ENCODE measurements at places on chromosomes 2 and 18. TPM values are rescaled to one million over a fixed set of nuclear protein-coding genes. Genes with fewer than 3 reads are reported as not detected.
A peak's percentile ranks its signal among the peaks of the same experiment; 100 is the strongest.

GRCh38 chr2:172096626-172097547 lies 5.8 kb downstream of the DLX2 start:
- peak; percentile 95 for DNase-seq
- H3K4me3 ChIP-seq: peak overlapping the region; percentile 77
- peaks cover 32% of the 10 kb centered on the region for H3K4me1 ChIP-seq
- H3K27me3 ChIP-seq: no peaks in the 10 kb centered on the region

DNA sequence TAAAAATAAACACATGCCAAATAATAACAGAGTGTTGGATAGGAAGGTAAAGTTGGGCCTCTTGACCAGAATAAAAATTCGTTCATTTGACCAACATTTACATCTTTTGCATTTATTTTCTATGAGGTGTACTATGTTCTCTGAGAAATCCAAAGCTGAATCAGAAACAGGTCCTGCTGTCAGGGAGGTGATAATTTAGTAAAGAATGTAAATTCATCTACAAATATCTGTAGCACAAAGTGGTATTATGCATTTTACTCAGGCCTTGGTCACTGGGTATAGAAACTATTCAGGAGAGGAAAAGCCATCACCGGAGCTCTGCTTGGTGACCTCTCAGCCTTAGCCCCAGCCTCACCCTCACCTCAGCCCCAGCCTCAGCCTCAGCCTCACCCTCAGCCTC lies 208.9 kb downstream of the SPP2 start:
- DNase-seq: no peak
- no peaks in the 10 kb centered on the region for H3K27me3 ChIP-seq
- no peak overlapping the region for H3K4me3 ChIP-seq
- no peaks in the 10 kb centered on the region for H3K36me3 ChIP-seq
- peak overlapping the region; percentile 69 for H3K27ac ChIP-seq

DNA sequence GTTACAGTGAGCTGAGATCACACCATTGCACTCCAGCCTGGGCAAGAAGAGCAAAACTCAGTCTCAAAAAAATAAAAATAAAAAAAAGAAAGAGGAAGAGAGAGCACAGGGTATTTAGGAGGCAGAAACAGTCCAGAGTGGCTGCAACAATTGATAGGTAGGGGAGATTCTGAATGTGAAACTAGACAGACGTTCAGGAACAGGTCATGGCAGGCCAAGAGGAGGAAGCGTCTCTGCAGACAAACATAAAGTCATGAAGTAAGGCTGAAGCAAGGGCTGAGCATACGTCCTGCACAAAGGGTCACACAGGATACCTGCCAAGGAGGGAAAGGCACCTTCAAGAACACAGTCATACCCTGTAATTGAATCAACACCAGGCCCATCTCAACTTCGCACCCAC lies 64.1 kb upstream of the ZNF532 start:
- no peak overlapping the region for H3K4me3 ChIP-seq
- H3K4me1 ChIP-seq: no peaks in the 10 kb centered on the region
- no peak for DNase-seq
- H3K27ac ChIP-seq: no peak overlapping the region

DNA sequence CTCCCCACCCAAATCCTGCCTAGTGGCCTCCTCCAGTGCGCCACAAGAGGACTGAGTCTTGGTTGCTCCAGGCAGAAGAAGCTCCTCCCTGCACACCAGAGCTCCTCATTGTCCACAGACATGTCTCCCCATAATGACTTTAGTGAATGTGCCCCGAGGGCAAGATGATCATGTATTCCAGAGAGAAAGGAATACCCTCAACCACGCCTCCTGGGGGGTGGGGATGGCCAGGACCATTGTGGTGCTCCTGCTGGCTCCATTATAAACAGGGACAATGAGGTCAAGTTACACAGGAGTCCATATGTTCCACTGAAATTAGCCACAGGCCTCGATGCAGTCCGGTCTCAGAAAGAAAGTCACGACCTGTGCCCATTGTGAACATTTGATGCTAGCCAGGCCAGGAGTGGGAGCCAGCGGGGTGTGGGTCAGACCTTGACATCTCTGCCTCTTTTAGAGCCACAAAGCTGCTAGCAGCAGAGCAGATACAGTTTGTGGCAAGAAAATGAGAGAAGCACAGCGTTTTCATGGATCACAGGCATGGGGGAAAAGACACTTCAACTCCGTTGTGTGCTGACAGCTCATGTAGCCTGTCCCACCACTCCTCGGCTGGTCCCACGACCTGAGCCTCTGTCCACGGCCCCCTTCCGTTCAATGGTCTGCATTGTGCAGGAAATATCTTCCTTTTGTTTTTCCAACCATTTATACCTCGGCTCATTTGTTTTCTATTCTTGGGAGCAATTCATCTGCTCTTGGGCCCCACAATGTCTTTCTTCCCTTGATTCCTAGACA lies 70.7 kb upstream of the FZD7 start:
- no peaks in the 10 kb centered on the region for H3K36me3 ChIP-seq
- peaks cover 14% of the 10 kb centered on the region for H3K27me3 ChIP-seq
- no peak overlapping the region for H3K27ac ChIP-seq
- H3K4me3 ChIP-seq: no peak overlapping the region
- H3K4me1 ChIP-seq: no peaks in the 10 kb centered on the region
- no peak for DNase-seq

DNA sequence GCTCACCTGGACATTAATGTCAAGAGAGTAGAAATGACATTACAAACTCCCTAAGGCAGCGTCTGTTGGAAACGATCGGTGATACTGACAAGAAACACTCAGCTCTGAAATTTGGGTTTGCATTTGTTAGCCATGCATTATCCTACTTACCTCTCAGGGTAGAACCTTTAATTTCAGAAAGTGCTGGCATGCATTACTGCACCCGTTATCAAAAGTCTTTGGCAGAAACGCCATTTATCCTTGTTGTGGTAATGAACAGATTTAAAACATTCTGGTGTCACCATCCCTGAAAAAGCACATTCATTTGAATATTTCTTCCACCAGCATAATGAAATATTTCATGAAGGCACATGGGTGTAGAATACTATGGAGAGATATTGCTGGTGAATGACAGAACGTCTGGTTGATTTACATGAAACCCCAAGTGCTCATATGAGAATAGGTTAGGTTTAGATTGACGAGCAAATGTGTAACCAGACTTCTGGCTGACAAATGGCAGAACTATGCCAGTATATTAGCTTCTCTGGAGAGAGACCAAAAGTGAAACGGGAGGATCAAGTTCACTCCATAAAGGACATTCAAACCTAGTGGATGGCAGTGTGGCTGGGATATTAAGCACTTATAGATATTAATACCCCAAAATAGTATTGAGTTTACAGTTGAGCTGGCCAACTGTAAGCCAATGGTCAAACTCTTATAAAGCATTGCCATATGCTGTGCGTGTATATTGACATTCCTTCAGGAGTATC lies 53.5 kb upstream of the ITGB6 start:
- peaks cover 23% of the 10 kb centered on the region for H3K4me1 ChIP-seq
- H3K36me3 ChIP-seq: no peaks in the 10 kb centered on the region
- no peak overlapping the region for H3K4me3 ChIP-seq
- no peak for DNase-seq
- H3K27ac ChIP-seq: no peak overlapping the region

GRCh38 chr18:32851936-32852335 lies 79.1 kb upstream of the KLHL14 start:
- H3K27ac ChIP-seq: no peak overlapping the region
- H3K4me3 ChIP-seq: no peak overlapping the region
- no peaks in the 10 kb centered on the region for H3K36me3 ChIP-seq
- no peak for DNase-seq
- H3K27me3 ChIP-seq: peaks cover 69% of the 10 kb centered on the region

DNA sequence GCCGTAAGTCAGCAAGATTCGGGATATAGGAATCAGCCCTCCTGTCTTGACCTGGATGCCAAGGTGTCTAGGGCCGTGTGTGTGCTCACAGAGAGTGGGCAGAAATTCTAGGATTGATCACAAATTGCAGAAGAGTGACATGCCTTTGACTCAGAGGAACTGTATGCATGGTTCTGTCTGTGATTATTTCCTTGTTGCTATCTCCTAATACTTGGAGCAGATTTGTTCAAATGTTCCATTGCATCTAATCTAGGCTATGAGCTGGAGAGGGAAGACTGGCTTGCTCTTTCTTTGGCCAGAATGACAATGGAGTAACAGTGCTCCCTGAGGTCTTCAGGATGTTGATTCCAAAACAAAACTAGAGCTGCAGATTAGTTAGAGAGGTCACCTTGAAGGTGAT lies 115.0 kb downstream of the EN1 start:
- H3K27me3 ChIP-seq: no peaks in the 10 kb centered on the region
- no peak overlapping the region for H3K4me3 ChIP-seq
- no peaks in the 10 kb centered on the region for H3K36me3 ChIP-seq
- no peak for DNase-seq

Gene ADD2
- total RNA-seq: 0.23 TPM

Gene IL37
- total RNA-seq: not detected

Gene MFSD2B
- total RNA-seq: not detected
